SW 1271 (cell line): ENCODE measurements at places on chromosomes 6 and 20.

DNA sequence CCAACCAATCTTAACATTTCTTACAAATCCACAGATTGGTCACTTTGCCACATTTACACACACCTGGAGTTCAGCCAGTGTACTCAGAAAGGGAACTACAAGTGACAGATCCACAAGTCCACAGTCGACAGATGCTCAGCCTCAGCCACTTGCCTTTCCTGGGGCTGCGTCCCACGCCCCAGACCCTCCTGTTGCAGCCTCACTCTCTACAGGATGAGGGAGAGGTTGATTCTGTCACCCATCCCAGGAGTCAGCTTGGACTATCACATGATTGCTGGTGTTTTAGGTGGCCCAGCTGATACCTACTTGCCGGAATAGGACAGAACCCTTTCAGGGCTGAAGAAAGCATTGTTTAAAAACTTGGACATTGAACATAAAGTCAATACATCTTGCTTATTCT, 108.8 kb downstream of the FAM120B start:
- no peak for DNase-seq

DNA sequence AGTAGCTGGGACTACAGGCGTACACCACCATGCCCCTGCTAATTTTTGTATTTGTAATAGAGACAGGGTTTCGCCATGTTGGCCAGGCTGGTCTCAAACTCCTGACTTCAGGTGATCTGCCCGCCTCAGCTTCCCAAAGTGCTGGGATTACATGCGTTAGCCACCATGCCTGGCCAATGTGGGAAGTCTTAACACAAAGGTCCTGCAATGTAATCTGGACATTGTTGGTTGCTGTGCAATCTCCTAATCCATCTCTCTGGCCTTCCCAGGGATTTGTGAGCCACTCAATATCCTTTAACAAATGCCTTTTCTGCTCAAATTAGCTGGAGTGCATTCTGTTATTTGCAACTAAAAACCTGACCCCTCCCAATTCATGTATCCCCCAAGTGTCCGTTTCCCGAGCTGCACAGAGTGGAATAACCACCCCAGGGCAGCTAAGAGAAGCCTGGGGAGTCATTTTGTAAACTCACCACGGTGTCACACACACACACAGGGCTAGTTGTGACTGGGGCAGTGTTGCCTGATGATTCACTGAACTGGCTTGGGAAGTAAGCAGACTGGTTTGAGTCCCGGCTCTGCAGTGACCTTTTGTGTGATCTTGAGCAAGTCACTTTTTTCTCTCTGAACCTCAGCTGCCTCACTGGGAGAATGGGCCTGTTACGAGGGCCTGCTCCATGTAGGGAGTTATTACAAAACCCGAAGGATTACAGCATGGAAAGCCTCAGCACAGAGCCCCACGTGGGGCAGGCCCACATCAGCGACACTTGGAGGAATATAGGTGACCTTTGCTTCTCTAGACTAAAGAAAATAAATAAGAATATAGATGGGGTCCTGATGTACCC, 152.3 kb downstream of the ZMYND8 start:
- no peak for DNase-seq

GRCh38 chr20:25317351-25318075, 69.6 kb downstream of the PYGB start:
- DNase-seq: no peak

DNA sequence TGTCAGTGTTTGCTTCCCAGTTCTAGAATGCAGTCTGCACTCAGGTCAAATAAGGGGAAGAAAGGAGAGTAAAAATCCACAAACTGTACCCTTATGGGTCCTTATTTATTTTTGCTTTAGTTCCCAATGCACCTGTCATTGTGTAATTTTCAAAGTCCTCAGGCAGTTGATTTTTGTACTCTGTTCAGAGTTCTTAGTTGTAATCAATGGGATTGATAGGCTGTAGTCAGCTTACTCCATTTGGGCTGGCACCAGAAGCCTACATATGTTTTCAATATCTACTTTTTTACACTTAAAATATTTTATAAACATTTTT, 18.6 kb downstream of the AIG1 start:
- no peak for DNase-seq

DNA sequence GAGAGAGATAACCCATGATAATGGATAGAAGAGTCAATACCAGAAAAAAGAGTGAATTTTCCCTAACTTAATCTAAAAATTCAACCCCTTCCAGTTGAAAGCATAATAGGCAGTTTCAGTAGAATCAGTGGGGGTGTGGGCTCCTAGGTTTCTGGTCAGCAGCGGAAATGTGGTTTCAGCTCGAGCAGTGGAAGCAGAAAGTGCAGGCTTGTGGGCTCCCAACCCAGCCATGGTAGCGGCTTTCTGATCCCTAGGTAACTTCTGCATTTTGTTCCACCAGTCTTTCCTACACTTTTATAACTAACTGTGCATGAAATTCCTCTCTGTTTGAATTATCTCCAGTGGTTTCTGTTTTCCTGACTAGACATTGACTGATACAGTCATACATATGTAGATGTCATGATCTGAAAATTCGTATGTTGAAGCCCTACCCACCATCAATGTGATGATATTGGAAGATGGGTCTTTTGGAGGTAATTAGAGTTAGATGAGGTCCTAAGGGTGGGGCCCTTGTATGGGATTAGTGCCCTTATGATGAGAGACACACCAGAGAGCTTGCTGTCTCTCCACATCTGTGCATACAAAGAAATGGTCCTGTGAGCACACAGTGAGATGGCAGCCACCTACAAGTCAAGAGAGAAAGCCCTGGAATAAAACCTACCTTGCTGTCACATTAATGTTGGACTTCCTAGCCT, 6.5 kb upstream of the DDO start:
- DNase-seq: no peak

DNA sequence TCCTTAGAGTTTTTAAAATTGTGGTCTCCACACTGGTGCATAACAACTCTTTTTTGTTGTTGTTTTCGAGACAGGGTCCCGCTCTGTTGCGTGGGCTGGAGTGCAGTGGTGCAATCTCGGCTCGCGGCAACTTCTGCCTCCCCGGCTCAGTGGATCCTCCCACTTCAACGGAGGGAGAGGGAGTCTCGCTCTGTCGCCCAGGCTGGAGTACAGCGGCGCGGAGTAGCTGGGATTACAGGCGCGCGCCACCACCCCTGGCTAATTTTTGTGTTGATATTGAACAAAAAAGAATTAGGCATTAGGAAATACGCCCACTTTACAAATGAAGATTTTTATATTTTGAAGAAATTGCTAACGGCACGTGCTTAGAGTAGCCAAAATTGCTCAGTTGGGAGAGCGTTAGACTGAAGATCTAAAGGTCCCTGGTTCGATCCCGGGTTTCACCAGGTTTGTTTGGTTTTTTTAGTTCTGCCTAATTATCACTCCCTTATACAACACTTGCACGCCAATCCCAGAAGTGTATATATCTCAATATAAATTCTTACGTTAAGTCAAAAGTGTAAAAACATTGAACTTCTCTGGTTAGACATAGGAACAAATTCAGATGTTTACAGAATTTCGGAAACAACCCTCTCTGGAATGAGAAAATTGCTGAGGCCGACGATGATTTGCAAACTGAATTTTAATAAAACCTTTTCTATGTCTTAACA, 159.6 kb downstream of the TRIM27 start:
- DNase-seq: no peak

GRCh38 chr6:48037946-48038345, 73.1 kb downstream of the PTCHD4 start:
- DNase-seq: no peak

- no peak for DNase-seq
These were observed 1.6 kb upstream of the PAX1 start for GRCh38 chr20:21703717-21704407.

GRCh38 chr6:150924808-150925589, 59.5 kb downstream of the MTHFD1L start:
- DNase-seq: no peak

GRCh38 chr6:38306931-38307330, 332.8 kb downstream of the BTBD9 start:
- DNase-seq: no peak

GRCh38 chr6:135506270-135506997, 8.9 kb upstream of the AHI1 start:
- DNase-seq: peak; percentile 37

DNA sequence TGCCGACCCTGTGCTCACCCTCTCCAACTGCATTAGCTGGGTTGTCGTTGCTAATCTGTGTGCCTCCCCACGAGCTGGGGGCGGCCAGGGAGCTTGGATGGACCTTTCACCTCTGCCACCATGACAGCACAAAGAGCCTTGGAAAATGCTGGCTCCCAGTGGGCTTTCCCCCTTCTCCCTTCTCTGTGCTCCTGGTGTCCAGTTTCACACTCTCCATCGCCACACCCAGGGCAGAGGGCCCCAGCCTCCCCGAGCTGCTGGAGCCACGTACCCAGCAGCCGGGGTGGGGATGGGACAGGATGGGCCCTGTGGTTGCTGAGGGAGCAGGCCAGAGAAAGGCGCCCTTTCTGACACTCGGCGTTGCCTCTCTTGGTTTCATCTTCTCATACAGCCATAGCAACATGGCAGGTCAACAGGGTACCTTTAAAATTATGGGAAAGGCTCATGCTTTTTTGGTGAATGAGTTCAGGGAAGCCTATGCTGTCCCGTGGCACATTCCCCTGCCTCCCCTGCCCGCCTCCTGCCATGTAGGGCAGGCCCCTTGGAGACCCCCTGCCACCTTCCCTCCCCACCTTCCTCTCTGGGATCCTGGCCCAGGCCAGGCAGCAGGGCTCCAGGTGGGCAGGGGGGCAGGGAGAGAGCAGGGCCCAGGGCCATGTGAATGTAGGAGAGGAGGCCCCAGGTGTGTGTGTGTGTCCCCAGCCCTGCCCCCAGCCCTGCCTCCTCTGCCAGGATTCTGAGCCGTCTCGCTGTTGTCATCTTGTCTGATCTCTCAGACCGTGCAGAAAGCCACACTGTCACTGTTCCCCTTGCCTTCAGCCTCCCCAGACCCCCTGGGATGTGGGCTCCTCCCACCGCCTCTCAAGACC, 85.2 kb upstream of the CCDC167 start:
- DNase-seq: no peak

- no peak for DNase-seq
These were observed 108.0 kb downstream of the ZMYND8 start for GRCh38 chr20:47248448-47248966.

- peak; percentile 84 for DNase-seq
These were observed 41.0 kb downstream of the SOX4 start for GRCh38 chr6:21634582-21634981.

- DNase-seq: no peak
These were observed 187.2 kb downstream of the FOXC1 start for GRCh38 chr6:1796706-1797529.

- peak; percentile 10 for DNase-seq
These were observed 30.2 kb downstream of the ZHX3 start for GRCh38 chr20:41287327-41287726.

- no peak for DNase-seq
These were observed 502 bp upstream of the HACE1 start for GRCh38 chr6:104860221-104860620.

- DNase-seq: no peak
These were observed 1.6 kb downstream of the ZMYND8 start for GRCh38 chr20:47354714-47355488.
